Stimulated activated CD4-positive, alpha-beta T cell treated with anti-CD3 and anti-CD28 coated beads, Interleukin-1b, Interleukin-23, amount 100 ng/mL, for 24 hours (primary cell): ENCODE measurements at places on chromosomes 7 and 10.

- no peak for DNase-seq
These were observed 49.2 kb upstream of the NANOS1 start for GRCh38 chr10:118980135-118980865.

DNA sequence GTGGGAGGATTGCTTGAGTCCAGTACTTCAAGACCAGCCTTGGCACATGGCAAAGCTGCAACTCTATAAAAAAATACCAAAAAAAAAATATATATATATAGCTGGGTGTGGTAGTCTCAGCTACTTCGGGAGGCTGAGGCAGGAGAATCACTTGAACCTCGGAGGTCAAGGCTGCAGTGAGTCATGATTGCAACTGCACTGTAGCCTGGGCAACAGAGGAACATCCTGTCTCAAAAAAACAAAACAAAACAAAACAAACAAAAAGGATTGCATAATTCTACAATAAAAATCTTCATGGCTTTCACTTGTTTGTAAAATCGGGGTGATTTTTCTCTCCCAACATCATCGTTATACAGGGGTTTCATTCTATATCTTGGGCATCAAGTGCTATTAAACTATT lies 35.1 kb downstream of the GUSB start:
- DNase-seq = no peak

- no peak for DNase-seq
These were observed 42.2 kb downstream of the RUNDC3B start for GRCh38 chr7:87670372-87670771.

DNA sequence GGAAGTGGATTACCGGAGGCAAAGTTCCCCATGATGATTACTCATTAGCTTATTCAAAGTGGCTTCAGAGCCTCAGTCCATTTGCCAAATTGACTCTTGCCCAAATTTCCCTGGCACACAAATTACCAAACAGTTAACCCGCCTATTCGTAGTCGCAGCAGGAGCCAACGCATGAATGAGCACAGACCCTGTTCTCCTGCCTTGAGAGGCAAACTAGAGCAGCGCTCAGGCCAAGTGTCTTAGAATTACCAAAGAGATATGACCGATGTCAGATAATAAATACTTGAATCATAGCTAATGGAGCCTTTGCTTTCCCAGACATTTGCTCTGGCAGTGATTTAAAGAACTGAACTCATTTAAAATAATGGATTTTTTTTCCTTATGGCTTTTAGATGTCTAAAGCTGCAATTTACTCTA lies 64.9 kb downstream of the CTTNBP2 start:
- DNase-seq = no peak

GRCh38 chr10:10320956-10321355 lies 696.7 kb upstream of the CELF2 start:
- no peak for DNase-seq

DNA sequence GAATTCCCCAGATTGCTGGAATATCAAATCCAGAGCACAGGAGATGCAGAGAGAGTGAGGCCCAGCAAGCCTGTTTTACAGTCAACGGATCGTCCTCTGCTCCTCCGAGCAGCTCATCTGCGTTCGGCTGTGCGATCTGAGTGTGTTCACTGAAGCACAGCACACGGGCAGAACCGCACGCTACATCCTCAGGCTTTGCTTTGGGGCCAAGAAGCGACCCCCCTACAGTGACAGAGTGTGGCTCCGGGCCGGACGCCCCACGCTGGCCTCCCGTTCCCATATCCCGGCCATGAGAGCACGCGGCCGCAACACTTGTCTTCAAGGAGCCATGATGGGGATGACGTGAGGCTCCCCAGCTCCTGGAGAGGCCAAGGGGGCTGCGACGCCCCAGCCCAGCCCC lies 431.4 kb downstream of the DNAJB6 start:
- no peak for DNase-seq

GRCh38 chr7:32255036-32255435 lies 184.8 kb upstream of the PDE1C start:
- no peak for DNase-seq

- no peak for DNase-seq
These were observed 9.6 kb downstream of the SMC3 start for GRCh38 chr10:110577056-110577455.

GRCh38 chr10:89347701-89348457 lies 20.1 kb downstream of the IFIT3 start:
- no peak for DNase-seq

DNA sequence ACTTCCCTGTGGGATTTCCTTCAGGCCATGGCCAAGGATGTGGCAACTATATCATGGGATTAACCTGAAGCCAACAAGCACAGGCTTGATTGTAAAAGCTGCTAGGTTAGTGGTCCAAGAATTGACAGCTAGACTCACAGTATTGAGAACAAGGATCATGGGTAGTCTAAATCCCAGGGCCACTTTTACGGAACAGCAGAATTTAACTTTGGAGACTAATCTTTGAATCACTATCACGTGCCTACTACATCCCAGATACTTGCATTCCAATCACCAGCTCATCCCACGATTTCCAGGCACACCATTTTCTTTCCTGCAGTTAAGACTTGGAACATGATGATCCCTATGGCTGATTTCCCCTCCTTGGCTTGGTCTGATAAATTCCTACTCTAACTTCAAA lies 65.6 kb upstream of the ADO start:
- no peak for DNase-seq

DNA sequence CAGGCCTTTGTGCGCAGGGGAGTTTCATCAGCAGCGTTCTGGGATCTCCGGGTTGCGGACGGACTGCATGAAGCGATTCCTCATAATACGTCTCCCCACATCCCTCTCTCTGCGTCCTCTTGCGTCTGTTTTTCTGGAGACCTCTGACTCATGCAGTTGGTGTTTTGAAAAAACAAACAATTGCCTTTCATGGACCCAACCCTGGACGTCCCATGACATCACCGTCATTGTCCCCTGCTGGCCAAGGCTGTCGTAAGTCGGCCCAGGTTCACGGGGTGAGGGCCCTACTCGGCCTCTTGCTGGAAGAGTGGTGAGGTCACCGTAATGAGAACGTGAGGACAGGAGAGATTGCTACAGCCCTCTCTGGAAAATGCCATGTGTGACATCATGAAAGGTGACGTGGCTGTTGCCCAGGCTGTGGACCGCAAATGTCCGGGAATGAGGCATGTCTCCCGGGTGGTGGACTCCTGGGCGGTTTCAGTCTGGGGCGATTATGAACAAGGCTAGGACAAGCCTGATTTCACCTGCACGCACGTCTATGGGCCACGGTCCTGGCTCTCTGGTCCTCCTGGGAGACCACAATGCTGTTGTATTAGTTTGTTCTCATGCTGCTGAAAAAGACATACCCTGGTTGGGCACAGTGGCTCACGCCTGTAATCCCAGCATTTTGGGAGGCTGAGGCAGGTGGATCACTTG lies 9.8 kb upstream of the MAFK start:
- DNase-seq = no peak

- no peak for DNase-seq
These were observed 13.8 kb downstream of the WNT16 start for GRCh38 chr7:121342631-121343030.

- no peak for DNase-seq
These were observed 17.2 kb upstream of the GLI3 start for GRCh38 chr7:42254217-42254616.

DNA sequence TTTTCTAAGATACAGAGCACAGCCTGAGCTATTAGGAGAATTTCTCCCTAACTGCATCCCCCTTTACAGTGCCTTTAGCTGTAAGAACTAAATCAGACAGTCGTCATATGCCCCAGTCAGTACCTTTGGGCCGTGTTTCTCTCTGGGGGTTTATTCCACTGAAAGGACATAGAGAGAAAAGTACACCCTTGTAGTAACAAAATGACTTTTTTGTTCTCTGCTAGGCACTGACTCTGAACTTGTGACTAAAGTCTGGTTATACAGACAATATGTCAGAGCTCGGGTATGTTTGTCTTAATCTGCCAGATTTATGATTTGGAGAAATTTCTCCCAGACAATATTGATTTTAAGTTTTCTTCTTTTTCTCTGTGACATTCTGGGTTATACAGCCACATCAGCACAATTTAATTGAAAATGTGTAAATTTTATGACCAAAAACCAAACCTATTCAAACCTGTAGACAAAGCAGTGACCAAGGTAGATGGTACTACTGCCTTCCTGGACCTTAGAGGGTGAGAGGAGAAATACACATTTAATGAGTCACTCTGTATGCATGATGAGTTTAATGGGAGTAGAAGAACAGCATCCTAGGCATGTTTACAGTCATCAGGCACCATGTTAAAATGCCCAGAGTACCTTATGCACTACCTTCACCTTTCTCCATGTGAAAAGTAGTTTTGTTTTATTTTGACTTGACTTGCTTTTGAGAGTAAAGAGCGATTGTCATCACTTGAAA lies 156.1 kb upstream of the PLXDC2 start:
- DNase-seq = no peak

DNA sequence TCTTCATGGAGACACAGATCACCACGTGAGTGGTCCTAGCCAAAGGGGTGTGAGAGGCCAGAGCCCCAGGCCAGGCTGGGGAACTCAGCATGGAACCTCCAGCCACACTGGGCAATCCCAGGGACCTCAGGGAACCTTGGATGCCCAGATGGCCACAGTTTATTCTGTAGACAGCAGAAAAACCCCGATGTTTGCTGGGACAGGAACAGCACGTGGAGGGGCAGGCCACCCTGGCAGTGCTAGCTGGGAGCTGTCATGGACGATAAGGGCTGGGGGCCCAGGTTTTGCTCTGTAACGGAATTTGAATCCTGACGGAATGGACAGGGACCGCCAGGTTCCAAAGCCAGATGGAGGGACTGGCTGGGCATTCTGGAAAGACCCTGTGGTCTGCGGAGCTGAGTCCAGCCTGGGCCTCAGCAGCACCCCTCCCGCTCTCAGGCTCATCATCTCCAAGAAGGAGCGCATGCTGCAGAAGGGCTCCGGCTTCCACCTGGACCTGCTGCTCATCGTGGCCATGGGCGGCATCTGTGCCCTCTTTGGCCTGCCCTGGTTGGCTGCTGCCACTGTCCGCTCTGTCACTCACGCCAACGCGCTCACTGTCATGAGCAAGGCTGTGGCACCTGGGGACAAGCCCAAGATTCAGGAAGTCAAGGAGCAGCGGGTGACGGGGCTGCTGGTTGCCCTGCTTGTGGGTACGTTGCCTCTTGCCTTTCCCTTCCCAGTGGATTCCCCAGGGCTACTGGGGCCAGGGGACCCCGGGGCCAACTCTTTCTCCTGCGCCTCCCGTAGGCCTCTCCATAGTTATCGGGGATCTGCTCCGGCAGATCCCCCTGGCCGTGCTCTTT lies 5.6 kb downstream of the FASTK start:
- no peak for DNase-seq

DNA sequence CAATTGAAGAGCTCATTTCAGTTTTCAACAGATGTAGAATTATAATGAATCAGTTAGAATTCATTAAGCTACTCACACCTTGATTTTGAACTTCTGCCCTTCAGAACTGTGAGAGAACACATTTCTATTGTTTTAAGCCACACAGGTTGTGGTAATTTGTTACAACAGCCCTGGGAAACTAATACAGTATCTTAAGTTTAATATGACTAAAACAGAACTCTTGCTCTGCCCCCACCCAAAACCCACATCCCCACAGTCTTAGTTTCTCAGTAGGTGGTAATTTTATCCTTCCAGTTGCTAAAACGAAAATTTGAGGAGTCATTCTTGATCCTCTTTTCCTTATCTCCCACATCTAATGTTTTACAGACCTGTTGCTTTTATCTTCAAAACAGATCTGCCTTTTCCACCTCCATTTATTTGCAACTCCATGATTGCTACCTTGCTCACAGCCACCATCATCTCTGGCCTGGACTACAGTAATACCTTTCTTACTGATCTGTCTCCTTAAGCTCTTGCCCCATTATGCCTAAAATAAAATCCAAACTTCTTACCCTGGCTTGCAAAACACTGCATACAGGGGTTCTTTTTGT lies 72.8 kb upstream of the NXPH1 start:
- no peak for DNase-seq

- no peak for DNase-seq
These were observed 292.8 kb downstream of the PRKG1 start for GRCh38 chr10:51367127-51367526.

DNA sequence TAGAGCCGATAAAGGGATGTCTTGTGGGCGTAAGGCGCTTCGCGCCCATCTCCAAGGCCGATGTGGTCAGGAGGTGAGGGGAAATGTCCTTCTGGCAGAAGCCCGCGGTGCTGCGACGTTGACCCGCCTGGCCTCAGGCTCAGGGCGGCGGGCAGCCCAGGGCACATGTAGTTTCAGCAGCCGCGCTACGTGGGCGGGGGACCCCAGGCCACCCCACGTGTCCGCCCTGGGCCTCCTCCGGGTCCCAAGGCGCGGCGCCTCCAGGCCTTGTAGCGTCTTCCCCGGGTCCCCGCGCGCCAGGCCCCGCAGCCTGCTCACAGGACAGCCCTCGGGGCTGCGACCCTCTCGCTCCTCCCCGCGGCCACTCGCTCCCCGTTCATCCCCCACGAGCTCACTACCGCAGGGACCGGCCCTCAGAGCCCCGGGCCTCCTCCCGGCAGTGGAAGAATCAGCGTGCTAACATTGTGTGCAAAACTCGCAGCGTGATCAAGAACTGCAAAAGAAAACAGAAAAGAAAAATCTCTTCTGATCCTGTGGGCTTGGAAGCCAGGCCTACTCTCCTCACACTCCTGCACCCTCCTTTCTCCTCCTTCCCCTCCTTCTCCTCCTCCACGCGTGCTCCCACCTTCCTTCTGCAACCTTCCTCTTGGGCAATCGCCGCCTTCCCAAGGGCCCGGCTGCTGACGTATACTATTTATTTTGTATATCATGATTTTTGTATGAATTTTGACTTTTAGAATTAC lies 4.4 kb upstream of the TBX20 start:
- DNase-seq = no peak

GRCh38 chr7:101624246-101625001 lies 4.7 kb downstream of the MYL10 start:
- DNase-seq = no peak

DNA sequence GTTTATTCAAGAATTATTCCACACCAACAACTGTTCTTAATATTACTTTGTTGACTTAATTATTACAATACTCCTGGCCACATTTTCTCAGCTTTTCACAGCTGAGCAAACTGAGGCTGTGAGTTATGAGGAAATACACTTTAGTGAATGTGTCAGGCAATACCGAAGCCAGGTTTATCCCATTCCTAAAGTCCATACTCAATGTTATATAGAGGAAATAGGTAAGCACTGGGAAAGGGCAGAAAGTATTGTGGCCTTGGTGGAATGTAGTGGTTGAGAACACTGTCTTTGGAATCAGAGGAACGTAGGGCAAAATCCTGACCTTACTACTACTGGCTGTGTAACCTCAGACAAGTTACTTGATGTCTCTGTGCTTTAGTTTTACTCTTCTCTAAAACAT lies 110.8 kb downstream of the CD36 start:
- no peak for DNase-seq

DNA sequence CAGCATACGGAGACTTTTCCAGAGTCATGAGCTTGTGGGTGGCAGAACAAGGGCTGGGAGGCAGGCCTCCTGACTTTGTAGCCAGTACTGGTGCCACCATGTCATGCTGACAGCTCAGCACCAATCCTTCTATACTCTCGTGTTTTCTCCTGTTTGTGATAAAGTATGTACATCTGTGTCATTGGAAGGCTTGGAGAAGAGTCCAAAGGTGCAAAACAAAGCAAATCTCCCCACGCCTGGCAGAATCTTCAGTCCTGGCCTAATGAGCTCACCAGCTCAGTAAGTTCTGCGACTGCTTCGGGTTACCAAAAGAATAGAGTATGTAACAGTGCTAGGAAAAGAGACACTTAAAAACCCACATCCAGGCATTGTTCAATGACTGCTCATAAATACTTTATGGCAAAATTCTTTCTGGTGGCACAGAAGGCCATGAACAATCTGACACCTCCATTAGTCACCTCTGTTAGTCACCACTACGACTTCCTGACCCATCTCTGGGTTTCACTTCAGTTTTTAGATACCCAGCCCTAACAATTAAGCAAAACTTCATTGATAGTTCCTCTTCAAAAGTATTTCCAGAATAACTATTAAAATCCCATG lies 24.5 kb downstream of the STEAP1 start:
- DNase-seq = no peak
